ENCODE measurements at places on chromosomes 3 and 15.

- DNase-seq = no peak
These were observed 408.4 kb downstream of the PLOD2 start for GRCh38 chr3:145752576-145752975.

DNA sequence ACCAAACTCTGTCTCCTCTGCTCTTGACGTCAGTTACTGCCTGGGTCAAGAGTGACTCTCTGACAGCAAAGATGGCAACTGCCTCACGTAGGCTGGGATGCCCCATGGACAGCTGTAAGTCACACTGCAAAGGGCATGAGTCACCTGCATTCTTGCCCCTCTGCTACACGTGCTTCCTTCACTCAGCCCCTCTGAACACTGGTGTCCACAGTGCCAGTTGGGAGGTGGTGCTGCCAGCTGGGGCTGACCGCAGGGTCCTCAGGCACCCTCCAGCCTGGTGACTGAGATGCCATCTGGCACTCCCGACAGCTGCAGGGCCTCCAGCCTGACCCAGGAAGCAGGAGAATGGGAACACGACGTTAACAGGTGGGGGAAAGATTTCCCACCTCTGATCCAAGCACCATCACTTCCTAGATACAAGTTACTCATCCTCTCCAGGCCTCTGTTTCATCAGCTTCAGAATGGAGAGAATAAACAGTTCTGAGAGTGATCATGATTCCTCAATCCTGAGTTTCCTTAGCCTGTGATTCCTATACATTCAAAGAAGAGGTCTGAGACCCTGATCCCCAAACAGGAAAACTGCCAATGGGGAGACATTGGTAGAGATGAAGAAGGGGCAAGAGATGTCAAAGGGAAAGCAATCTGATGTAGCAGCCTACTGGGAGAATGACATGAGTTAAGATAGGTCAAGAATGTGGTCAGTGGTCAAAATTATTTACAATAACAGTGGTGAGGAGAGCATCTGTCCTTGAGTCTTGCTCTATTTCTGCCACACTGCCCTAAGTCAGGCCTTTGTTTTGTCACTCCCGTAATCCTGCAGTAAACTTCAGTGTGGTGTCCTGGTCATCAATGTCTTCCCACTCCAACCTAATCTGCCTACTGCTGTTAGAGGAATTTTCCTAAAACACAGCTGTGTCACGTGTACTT, 86.1 kb upstream of the BCL6 start:
- DNase-seq = no peak

DNA sequence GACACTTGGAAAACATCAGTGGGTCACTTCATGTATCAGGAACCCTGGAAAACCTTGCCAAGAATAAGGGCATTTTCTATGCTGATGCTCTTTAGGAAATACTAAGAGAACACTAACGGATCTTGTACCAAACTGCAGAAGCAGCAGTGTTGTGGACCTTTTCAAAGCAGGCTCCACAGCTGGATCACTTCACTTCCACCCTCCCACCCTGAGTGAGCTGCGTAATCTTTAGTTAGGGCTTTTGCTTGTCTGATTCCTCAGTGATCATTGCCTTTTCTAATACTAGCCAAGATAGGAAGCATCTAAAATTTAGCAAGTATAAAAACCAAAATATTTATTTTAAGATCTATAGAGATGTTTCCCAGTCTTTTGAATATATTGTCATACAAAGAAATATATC, 229.0 kb downstream of the EPHA6 start:
- no peak for DNase-seq

DNA sequence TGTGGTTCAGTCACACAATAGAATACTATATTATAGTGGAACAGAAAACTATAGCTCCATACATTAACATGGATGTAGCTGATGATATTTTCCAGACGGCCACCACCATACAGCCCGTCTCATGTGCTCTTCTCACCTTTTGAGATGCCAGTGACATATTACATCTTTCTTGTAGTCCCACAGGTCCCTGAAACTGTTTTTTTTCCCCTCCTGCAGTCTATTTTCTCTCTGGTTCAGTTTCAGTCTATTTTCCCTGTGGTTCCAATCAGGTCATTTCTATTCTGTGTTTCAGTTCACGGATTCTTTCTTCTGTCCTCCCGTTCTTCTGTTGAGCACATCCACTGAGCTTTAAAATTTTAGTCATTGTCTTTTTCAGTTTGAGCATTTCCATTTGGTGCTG, 72.2 kb downstream of the PPCDC start:
- no peak for DNase-seq

- DNase-seq = no peak
These were observed 9.3 kb downstream of the ARPP19 start for GRCh38 chr15:52559575-52559974.

GRCh38 chr15:60752973-60753720, 274.2 kb upstream of the ICE2 start:
- DNase-seq = no peak

- DNase-seq = no peak
These were observed 33.3 kb upstream of the ATG7 start for GRCh38 chr3:11238880-11239279.

- no peak for DNase-seq
These were observed 72.2 kb downstream of the ATP8B4 start for GRCh38 chr15:50046867-50047266.

DNA sequence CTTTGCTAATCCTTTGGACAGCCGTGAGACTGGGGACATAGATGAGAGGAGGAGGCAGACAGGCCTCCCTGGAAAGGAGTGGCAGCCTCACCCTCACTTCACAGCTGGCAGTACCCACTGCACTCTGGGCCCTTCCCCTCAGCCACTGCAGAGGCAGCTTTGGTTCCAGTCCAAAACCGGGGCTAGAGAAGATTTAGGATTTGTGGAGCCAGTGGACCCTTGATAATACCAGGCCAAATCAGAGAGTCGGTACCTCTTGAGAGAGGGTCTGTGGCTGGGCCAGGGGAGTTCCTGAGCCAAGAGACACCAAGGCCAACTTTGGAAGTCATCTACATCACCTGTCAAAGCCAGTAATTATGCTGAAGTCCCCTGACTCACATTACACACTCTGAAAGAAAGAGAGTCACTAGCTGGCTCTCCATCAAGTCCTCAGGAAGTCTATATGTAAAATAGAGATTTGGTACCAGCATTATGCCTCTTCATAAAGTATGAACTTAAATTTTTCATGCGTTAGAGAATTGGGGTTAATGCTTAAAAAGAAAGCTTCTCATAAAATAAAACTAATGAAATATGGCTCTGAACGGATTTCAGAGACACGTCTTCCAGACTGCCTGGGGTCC, 244.1 kb upstream of the SEMA6D start:
- no peak for DNase-seq

- DNase-seq = no peak
These were observed 151.6 kb upstream of the UBE2E2 start for GRCh38 chr3:23051240-23052140.

DNA sequence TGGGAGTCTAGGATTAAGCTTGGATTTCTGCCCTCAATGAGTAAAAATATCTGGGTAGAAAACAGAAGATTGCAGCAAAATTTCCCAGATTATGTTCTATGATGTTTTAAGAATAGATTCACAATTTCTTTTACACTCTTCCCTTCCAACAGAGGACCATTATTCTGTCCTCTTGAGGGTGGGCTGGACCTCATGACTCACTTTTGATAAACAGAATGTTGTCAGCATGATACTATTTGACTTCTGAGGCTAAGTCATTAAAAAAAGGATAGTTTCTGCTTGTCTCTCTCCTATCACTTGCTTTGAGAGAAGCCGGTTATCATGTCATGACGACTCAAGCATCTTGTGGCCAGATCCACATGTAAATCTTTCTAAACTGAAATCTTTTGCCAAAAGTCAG, 396.2 kb upstream of the CDIN1 start:
- no peak for DNase-seq

- DNase-seq = no peak
These were observed 91.3 kb upstream of the UBE2E2 start for GRCh38 chr3:23111797-23112196.

DNA sequence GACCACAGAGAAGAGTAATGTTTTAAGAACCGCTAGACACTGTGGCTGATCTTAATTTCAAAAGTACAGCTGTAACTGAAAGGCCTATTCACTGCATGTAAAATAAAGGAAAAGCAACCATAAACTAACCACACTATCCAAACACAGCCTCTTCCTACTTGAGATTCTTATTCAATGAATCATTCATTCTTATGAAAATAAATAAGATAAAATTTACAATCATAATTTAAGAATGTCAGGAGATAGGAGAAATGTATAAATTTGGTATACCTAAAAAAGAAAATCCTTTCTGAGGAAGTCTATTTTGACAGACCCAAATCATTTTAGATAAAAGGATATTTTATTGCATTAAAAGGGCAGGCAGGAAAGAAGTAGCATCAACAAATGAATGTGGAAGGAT, 533.5 kb upstream of the ZNF385D start:
- no peak for DNase-seq

DNA sequence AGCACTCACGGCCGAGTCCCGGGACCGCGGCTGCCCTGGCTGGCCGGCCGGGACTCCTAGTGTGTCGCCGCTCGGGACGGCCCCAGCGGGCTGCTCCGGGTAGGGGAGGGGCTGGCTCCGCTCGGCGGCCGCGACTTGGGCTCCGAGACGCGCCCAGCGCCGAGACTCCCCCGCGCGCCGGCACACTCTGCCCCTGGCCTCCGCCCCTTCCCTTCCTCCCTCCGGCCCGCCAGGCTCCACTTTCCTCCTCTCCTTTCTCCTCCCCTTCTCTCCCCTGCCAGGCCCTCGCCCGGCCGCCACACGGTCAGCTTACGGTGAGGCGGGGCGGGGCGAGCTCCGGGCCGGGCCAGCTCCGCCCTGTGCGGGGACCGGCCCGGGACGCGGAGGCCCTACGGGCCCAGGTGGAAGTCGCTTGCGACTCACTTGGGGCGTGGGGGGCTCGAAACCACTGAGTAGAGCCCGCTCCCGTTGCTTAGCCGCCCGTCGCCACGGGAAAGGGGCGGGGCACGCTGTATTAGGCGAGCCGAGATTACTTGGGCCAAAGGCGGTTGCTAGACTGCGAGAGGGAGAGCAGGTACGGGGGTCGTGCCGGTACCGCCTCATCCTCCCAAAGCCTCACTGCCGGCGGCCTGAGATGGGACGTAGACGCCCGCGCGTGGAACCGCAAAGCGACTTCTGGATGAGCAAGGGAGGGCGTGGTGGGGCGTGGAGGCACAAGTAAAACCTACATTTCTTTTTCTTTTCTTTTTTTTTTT, at the start of gene ITGB5:
Gene ITGB5, minus strand, starts transcription at position 189 of the 755 bp plus-strand sequence. CDS start 365 bp downstream, outside the sequence.
- no peak for DNase-seq

GRCh38 chr3:21067031-21067813, 683.8 kb downstream of the ZNF385D start:
- DNase-seq = no peak

GRCh38 chr3:53506763-53507145, 12.3 kb downstream of the CACNA1D start:
- DNase-seq = no peak

GRCh38 chr3:187737368-187738070, 7.7 kb downstream of the BCL6 start:
- DNase-seq = no peak

DNA sequence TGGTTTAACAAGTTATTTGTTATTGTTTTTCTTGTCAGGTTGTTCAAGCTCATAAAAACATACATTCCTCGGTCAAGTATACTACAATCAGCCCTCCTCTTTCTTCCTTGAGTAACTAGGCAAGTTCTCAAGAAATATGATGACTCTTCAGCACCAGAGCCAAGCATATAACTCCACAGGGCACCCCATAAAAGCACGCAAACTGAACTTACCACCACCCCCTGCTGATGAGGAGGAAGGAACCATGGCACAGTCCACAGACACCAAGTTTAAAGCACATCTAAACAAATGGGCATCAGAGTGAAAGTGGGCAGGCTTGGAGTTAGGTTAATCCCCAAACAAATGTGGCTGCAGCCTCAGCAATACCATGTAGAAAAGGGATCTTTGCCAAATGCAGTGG, 5.3 kb downstream of the IP6K2 start:
- DNase-seq = no peak

- DNase-seq = no peak
These were observed 4.5 kb downstream of the CFAP44 start for GRCh38 chr3:113436809-113437208.

DNA sequence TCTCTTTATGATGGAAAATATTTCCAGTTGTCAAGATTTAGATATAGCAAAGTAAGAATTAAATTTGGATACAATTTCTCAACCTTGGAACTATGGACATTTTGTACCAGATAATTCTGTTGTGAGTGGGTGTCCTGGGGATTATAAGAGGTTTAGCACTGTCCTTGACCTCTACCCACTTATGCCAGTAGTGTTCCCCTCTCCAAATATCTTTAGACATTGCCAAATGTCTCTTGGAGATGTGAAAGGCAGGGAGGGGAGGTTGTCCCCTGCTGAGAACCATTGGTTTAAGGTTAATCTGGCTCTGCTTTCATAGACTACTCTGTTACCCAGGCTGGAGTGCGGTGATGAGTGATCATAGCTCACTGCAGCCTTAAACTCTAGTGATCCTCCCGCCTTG, at the start of gene EBLN2:
Gene EBLN2, plus strand, starts transcription at position 244 of the 400 bp plus-strand sequence. CDS start 423 bp downstream, outside the sequence.
- no peak for DNase-seq

DNA sequence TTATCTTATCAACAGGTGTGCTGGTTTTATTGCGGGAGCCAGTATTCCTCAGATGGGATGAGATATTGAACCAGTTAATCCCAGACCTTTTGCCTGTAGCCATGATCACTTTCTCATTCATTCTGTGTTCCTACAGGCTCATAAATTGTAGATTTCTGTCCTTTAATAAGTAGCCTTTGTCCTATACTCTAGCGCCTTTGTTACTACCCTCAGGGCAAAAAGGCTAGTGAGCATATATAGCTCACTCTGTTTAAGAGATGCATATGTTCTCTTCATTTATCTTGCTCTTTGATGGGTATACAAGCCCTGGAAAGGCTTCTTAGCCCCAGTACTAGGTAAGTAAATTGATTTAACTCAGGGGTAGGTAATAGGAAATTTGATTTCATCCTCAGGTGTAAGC, 95.1 kb downstream of the OXSM start:
- DNase-seq = no peak

Measured in effector memory CD4-positive, alpha-beta T cell (primary cell).